Retinal pigment epithelial cell (primary cell): ENCODE measurements at places on chromosomes 11 and 22.

DNA sequence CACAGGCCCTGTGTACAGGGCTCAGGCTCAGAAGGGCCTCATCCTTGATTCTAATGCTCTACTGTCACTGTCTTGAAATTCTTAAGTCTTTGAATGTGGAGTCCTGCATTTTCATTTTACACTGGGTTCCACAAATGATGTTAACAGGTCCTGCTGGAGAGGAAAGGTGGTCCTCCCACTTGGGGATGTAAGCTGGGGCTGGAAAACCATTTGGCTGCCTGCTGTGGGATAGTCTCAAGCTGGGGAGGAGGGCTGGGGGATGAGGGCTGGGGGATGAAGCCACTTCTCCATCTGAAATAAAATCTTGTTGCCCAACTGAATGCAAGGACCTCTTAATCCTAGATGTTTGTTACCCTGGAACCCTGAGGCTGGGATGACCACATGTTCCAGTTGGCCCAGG, 423.0 kb downstream of the TENM4 start:
- DNase-seq, result no peak

- DNase-seq, result no peak
Measured at GRCh38 chr11:70397336-70397982, 870 bp upstream of the CTTN start.

- no peak for DNase-seq
Measured at GRCh38 chr11:70112017-70112434, 33.9 kb downstream of the ANO1 start.

GRCh38 chr11:16364254-16364653, 7.9 kb upstream of the SOX6 start:
- DNase-seq, result no peak

DNA sequence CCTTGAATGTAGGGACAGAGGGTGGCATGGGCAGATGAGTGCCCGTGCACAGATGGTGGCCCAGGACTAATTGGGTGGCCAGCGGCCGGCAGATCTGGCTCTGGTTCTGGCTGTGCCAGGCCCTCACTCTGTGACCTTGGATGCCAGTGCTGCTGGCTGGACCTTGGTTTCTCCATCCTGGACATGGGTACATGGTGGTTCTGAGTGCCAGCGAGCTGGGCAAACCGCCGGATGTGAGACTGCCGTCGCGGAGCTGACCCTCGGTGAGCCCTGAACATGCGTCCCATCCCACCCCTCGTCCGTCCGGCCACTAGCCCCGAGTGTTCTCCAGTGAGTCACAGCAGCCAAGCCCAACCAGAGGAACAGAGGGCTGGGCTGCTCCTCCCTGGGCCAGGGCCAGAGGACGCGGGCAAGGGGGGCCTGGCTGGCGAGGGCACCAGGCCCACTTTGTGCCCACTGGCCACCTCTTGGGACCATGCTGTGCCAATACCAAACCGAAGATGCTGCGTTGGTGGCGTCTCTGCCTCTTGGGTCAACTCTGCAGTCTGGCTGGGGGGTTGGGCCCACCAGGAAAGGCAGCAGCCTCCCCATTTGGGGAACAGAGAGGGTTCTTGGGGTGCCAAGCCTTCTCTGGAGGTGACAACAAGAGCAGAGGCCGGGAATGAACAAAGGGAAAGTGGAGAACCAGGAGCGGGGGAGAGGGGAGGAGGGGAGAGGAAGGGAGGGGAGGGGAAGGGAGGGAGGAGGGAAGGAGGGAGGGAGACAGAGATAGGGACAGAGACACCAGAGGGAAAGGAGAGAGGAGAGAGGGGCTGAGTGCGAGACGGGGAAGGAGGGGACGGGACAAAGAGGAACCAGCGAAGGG, 10.7 kb downstream of the LSP1 start:
- DNase-seq, result peak; percentile 66

DNA sequence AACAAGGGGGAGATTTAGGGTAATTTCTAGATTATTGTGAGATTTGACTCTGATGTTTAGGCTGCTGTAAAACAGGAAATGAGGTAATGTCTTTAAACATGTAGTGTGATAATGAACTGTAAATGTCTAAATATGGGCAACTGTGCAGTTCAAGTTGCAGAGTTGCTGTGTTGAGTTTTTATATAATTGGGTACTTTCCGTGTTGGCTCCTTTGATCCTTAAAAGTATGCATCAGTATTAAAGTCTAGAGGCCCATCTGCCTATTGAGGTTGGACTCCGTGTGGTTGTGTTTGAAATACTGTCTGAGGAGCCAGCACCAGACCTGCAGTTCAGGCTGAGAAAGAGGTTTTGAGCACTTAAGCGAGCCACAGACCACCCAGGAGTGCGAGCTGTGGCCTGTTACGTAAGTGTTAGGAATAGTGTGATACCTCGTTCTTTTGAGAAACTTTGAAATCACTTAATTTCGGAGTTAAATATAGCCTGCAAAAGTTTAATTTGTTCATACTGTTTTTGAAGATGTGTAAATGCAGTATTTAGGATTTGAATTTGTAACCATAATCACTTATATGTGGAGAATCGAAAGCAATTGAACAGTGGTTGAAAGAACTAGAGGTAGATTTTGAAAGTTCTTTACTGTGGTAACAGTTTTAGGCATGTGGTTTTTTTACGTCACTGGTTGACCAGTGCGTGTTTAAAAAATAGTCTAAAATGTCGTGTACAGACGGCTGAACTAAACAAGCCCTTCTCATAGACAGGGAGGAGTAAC, 9.0 kb downstream of the FAM118A start:
- DNase-seq, result no peak

DNA sequence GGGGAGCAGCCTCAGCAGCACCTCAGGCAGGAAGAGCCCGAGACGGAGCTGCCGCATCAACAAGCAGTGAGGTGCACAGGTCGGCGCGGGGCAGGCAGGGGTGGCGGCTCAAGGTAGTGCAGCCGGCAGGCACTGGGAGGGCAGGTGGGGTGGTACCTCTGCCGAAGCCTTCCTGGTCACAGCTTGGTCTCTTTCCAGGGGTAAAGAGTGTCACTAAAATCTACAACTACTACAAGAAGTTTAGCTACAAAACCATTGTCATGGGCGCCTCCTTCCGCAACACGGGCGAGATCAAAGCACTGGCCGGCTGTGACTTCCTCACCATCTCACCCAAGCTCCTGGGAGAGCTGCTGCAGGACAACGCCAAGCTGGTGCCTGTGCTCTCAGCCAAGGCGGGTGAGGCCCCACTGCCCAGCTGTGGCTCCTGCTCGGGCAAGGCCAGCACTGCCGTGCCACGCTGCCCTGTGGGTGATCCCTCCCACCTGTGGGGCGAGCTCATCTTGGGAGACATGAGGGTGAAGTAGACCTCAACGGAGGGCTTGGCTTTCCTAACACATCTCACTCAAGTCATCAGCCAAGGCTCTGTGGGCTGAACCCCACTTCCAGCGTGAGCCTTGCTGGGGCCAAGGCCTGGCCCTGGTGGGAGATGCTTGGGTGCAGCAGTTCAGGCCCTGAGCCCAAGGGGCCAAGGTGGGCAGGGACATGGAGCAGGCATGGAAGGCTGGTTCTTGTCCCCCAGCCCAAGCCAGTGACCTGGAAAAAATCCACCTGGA, 13.6 kb downstream of the GATD1 start:
- DNase-seq, result no peak

DNA sequence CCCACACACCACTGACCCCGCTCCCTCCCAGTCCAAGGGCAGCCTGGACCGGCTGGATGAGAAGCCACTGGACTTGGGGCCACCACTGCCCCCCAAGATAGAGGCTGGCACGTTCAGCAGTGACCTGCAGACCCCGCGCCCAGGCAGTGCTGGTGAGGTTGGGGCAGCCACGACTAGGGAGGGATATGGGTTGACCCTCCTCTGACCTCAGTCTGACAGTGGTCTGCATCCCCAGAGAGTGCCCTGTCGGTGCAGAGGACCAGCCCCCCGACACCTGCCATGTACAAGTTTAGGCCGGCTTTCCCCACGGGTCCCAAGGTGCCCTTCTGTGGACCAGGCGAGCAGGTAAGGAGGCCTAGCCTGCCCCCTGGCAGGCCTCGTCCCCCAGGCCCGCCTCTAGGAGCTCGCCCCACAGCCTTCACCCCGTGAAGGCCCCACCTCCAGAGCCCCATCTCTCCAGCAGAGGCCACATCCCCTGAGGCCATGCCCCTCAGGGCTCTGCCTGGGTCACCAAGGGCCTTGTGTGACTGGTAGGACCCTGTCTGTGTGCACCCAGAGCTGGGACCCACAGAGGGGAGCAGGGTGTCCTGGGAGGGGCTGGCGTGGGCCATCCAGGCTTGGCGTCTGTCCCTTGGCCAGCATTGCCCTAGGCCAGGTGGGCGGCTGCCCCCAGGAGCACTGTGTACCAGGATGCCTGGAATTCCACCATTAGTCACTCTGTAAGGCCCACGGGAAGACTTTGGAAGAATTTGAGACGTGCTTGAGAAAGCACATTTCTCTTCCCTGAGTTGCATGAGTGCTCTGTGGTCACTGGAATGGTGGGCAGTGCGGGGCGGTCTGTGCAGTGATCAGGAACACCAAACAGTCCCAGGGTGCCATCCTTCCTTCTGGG, 9.4 kb downstream of the CCDC188 start:
- peak; percentile 43 for DNase-seq

- DNase-seq, result no peak
Measured at GRCh38 chr11:87366763-87367405, 329.1 kb downstream of the TMEM135 start.
